SK-N-SH (cell line): ENCODE measurements at places on chromosomes 16 and 17. TPM values are rescaled to one million over a fixed set of nuclear protein-coding genes. Genes with fewer than 3 reads are reported as not detected.
A peak's percentile ranks its signal among the peaks of the same experiment; 100 is the strongest.

DNA sequence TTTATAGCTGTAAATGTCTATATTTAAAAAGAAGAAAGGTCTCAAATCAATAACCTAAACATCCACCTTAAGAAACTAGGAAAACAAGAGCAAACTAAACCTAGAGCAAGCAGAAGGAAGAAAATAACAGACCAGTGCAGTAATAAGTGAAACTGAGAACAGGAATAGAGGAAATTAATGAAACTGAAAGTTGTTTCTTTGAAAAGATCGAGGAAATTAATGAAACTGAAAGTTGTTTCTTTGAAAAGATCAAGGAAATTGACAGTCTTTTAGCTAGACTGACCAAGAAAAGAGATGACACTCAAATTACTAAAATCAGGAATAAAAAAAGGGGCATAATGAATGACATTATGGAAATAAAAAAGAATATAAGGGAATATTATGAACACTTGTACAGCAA lies 46.4 kb downstream of the SLFN5 start:
- DNase-seq, result no peak

- no peak for DNase-seq
Measured at GRCh38 chr16:57648125-57648524, 19.7 kb downstream of the ADGRG1 start.

- DNase-seq, result no peak
Measured at GRCh38 chr16:20931066-20931600, 30.6 kb downstream of the LYRM1 start.

GRCh38 chr17:77408284-77408683 lies 267.5 kb downstream of the SEC14L1 start:
- no peak for DNase-seq

DNA sequence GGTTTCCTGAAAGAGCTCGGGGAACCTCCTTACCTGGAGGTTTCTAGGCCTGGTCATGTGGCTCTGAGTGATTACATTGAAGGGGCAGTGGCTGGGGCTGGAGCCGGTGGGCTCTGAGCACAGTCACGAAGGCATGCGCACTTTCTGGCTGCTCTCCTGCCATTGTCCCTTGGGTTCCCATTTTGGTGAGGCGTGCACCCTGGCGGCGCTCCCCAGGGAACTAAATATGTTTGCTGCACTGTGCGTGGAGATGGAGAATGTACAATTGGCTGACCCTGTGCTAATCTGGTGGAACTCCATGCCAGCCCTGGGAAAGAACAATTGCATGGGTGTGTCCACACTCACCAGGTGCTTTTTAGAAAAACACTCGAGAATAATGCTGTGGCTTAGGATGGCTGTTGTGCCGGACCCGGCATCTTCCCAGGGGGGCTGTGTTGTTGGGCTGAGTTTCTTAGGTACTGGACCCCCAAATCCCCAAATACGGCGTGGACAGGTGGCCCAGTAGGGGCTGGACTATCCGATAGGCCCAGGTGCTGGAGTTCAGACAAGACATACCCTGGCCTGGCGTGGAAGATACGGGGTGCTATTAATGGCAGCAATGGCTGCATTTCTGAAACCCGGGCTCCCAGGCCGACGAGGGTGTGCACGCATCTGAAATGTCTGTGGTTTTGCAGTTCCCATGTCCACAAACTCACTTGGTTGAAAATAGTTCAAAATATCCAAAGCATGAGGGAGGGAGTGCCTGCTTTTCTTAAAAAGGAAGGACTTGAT lies 230.5 kb downstream of the SEC14L1 start:
- no peak for DNase-seq

DNA sequence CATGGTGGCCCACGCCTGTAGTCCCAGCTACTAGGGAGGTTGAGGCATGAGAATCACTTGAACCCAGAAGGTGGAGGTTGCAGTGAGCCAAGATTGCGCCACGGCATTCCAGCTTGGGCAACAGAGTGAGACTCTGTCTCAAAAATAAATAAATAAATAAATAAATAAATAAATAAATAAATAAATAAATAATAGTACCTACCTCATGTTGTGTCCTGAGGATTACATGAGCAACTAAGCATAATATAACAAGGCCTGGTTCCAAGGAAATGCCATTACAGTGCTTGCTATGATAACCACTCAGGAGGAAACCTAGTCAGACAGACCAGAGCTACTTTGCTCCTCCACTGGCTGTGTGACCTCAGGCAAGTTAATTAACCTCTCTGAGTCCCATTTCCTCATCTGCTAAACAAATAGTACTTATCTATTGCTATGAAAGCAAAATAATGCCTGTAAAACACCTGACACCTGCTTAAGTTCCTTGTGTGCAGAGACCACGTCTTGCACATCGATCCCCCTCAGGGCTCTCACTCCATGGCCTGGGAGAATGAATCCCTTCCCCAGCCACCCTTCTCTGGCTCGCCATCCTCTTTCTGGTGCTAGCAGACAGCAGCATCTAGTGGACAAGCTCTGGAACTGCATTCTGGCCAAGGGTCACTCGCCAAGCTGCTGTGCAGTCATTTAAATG lies 7.5 kb downstream of the EPOP start:
- DNase-seq, result peak; percentile 88

- DNase-seq, result no peak
Measured at GRCh38 chr16:54175169-54175551, 111.4 kb downstream of the IRX3 start.

DNA sequence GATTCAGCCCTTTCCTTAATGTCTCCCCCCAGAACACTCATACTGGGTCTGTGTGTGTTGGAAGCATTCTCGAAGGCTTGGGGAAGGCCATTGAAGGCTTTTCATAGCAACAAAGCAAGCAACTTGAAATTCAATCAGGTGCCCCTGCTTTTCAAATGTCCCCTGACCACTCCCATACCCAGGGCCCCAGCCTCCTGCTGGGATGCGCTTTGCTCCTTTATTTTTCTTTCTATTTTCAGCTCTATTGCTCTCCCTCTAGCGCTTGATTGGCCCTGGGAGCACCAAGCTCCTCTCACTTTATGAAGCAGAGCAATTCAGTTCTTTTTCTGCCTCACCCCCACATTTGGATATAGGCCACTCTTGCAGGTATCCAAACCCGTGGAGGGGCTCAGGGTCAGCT lies 92.0 kb downstream of the WSCD1 start:
- DNase-seq, result no peak

DNA sequence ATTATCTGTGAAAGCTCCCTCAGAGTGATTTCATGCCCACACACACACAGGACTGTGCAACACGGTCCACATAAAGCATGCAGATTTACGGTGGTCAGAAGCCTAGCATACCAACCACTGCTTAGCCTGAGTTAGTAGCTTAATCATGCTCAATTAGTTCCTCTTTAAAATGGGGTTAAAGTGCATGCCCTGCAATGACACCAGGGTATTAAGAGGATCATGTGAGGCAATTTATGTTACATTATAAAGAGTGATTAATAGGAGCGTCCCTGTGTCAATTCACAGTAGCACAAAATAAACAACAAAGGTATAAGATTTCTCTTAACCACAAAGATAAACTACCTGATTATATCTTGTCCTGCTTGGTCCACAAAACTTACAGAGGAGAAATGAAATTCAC lies 39.8 kb downstream of the C17orf67 start:
- no peak for DNase-seq

GRCh38 chr16:50059669-50060068 lies 6.1 kb upstream of the HEATR3 start:
- DNase-seq, result no peak

- DNase-seq, result no peak
Measured at GRCh38 chr16:86844695-86845094, 266.3 kb downstream of the FOXL1 start.

- no peak for DNase-seq
Measured at GRCh38 chr16:20675488-20676267, 21.8 kb downstream of the ACSM1 start.

DNA sequence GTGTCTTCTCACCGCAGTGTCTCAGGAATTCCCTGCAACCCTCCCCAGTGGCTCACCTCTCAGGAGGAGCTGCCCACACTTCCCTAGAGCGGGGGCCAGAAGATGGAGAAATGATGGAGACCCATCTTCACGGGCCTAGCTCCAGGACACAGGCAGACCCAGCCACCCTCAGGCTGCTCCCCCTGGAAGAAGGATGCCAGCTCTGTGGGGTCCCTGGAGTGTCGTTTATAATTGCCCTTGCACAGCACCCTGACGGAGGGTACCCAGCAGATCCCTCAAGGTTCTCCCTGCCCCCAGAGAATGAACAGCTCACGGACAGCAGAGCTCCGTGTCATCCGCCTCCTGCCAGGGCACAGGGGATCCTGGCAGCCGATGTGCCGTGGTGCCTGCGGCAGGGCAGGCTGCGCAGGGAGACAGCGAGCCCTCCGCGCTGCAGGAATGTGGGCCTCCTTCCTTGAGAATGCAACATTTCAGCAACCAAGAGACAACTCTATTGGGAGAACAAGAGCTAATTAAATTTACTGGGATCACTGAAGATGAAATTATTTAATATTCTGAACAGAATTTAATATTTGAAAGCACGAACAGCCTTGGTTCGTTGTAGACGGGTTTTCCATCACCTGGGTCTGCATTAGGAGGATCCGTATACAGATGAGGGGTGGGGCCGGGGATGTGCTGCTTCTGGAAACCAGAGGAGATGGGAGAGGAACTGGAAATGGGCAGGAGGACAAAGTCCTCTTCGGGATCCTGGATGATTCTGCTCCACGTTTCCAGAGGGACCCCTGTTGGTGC lies 21.0 kb upstream of the RBFOX3 start:
- peak; percentile 24 for DNase-seq

- DNase-seq, result no peak
Measured at GRCh38 chr17:76538941-76539570, 788 bp upstream of the PRCD start.

- no peak for DNase-seq
Measured at GRCh38 chr16:89152831-89153700, 18.5 kb upstream of the CDH15 start.

GRCh38 chr16:81578636-81579413 lies 134.2 kb downstream of the CMIP start:
- DNase-seq, result no peak

GRCh38 chr16:61872778-61873119 lies 163.5 kb downstream of the CDH8 start:
- no peak for DNase-seq

DNA sequence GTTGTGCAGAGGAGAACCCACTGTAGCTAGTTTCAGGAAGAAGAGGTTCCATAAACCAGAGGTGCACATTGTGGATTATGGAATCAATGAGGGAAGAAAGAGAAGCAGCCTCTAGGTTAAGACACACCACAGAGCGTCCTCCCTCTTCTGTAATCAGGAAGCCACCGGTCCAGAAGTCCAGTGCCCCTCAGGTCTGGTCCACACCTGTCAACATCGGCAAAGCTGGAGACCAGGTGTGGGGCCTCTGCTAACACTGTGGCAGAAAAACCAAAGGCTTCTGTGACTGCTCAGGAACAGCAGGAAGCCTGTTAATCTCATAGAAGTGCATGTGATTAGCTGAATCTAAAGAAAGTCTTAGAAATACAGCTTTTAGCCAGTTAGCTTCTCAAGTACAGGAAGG lies 23.3 kb downstream of the LIMD2 start:
- no peak for DNase-seq

GRCh38 chr17:74857191-74857590 lies 2.5 kb downstream of the GRIN2C start:
- DNase-seq, result no peak

DNA sequence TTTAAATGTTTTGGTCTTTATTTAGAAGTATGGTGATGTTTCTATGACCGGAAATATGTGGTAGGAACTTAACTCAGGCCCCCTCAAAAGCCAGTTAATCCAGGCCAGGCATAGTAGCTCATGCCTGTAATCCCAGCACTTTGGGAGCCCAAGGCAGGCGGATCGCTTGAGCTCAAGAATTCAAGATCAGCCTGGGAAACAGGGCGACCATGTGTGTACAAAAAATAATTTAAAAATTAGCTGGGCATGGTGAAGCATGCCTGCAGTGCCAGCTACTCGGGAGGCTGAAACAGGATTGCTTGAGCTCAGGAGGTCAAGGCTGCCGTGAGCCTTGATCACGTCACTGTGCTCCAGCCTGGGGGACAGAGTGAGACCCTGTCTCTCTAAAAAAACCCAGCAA lies 10.3 kb downstream of the RSL1D1 start:
- DNase-seq, result no peak

GRCh38 chr17:68182011-68182306 lies 65.9 kb upstream of the AMZ2 start:
- DNase-seq, result no peak

- DNase-seq, result peak; percentile 42
Measured at GRCh38 chr17:34254651-34255380, at the start of gene CCL2. TSS of gene CCL2 (plus strand) at chr17:34255285. CDS start at chr17:34255350, 65 bp downstream.

GRCh38 chr17:15220785-15221184 lies 44.3 kb downstream of the PMP22 start:
- DNase-seq, result no peak

The METTL23 gene
- polyA plus RNA-seq, result 75.9 and 96.8 TPM in 2 replicates

The NSMCE1 gene
- 37.9 and 39.8 TPM in 2 replicates for polyA plus RNA-seq

The PLXDC1 gene
- polyA plus RNA-seq, result 1.5 and 2.4 TPM in 2 replicates

The GPRC5B gene
- 1.1 TPM in 2 replicates for polyA plus RNA-seq

The TBC1D3 gene
- polyA plus RNA-seq, result not detected in 2 replicates

The GGNBP2 gene
- polyA plus RNA-seq, result 74.5 and 79.3 TPM in 2 replicates

The CCL11 gene
- not detected in 2 replicates for polyA plus RNA-seq

The TEPSIN gene
- 35.3 and 36.1 TPM in 2 replicates for polyA plus RNA-seq

The ASPA gene
- polyA plus RNA-seq, result not detected in 2 replicates

The CCDC200 gene
- not detected in 2 replicates for polyA plus RNA-seq

The RAB11FIP3 gene
- 20.5 and 24.8 TPM in 2 replicates for polyA plus RNA-seq

The TLCD3A gene
- polyA plus RNA-seq, result 31.7 and 34.4 TPM in 2 replicates

The RND2 gene
- 8.9 and 10.5 TPM in 2 replicates for polyA plus RNA-seq

The C17orf78 gene
- not detected in 2 replicates for polyA plus RNA-seq

The CASKIN1 gene
- polyA plus RNA-seq, result 1.4 and 1.7 TPM in 2 replicates

The SLC6A2 gene
- 3.3 and 12.7 TPM in 2 replicates for polyA plus RNA-seq

The SEZ6L2 gene
- 26.6 and 59.8 TPM in 2 replicates for polyA plus RNA-seq

The ACSF3 gene
- polyA plus RNA-seq, result 14.9 and 18.8 TPM in 2 replicates

The NKD1 gene
- polyA plus RNA-seq, result 0.02 and 0.13 TPM in 2 replicates
